ENCODE measurements at places on chromosomes 4 and X. TPM values are rescaled to one million over a fixed set of nuclear protein-coding genes. Genes with fewer than 3 reads are reported as not detected.

The GAB3 gene
- 0.09 TPM for total RNA-seq

The PRRG3 gene
- total RNA-seq: not detected

The RPL36A gene
- 184 TPM for total RNA-seq

The RASL11B gene
- not detected for total RNA-seq

The SERTM2 gene
- total RNA-seq: not detected

The EMCN gene
- total RNA-seq: 0.46 TPM

The GPAT3 gene
- total RNA-seq: 1.3 TPM
